ENCODE measurements at places on chromosomes 3 and 15.
A peak's percentile ranks its signal among the peaks of the same experiment; 100 is the strongest.

- H3K4me1 ChIP-seq = no peaks in the 10 kb centered on the region
- no peaks in the 10 kb centered on the region for H3K27me3 ChIP-seq
- no peaks in the 10 kb centered on the region for H3K36me3 ChIP-seq
Observed at GRCh38 chr3:23189187-23189586, 13.9 kb upstream of the UBE2E2 start.

GRCh38 chr15:25092661-25093060 lies 137.9 kb downstream of the SNRPN start:
- no peak overlapping the region for H3K4me3 ChIP-seq
- H3K27me3 ChIP-seq = no peaks in the 10 kb centered on the region
- peaks cover 73% of the 10 kb centered on the region for H3K36me3 ChIP-seq
- no peaks in the 10 kb centered on the region for H3K4me1 ChIP-seq
- DNase-seq = no peak

DNA sequence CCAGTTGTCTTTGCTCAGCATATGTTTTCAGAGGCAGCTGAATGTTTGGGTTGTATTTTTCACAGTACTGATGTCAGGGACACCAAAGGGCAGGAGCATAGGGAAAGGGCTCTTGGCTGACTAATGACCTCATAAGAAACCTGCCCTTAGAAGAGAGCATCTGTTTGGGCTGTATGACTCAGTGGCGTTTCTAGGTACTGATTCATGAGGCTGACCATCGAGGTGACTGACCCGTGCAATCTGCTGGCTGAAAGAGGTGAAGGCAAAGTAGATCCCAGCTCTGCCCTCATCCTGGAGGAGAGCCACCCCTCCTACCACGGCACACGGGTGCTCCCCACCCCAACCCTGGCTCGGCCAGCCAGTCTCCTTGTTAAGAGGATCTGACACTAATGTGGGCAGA lies 8.3 kb downstream of the LMCD1 start:
- DNase-seq = no peak
- H3K27me3 ChIP-seq = no peaks in the 10 kb centered on the region
- H3K4me3 ChIP-seq = no peak overlapping the region
- H3K4me1 ChIP-seq = peaks cover 5% of the 10 kb centered on the region

DNA sequence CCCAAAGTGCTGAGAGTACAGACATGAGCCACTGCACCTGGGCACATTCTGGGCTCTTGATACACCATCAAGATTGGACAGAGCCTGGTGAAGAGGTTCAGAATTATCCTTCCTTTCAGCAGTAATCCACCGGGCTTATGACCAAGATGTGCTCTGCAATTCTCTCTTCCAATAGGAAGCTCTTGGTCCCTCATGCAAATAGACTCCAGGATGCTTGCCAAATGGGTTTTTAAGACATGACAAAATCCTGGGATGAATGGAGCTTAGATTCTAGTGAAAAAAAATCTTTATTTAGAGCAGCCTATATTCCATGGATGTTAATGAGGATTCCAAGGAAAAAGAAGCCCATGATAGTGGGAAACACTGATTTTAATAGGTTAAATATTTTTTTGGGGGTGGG lies 119.1 kb downstream of the SV2B start:
- H3K4me1 ChIP-seq = no peaks in the 10 kb centered on the region
- no peak for DNase-seq
- H3K4me3 ChIP-seq = no peak overlapping the region
- H3K27me3 ChIP-seq = peaks cover 2% of the 10 kb centered on the region
- H3K36me3 ChIP-seq = no peaks in the 10 kb centered on the region
- H3K27ac ChIP-seq = no peak overlapping the region

- no peak for DNase-seq
- no peaks in the 10 kb centered on the region for H3K36me3 ChIP-seq
- H3K4me3 ChIP-seq = no peak overlapping the region
- peaks cover 10% of the 10 kb centered on the region for H3K4me1 ChIP-seq
- no peak overlapping the region for H3K27ac ChIP-seq
Observed at GRCh38 chr15:73424506-73424905, 18.5 kb upstream of the REC114 start.

- peak overlapping the region; percentile 42 for H3K27ac ChIP-seq
- H3K4me1 ChIP-seq = peaks cover 7% of the 10 kb centered on the region
- DNase-seq = no peak
- H3K4me3 ChIP-seq = no peak overlapping the region
- H3K36me3 ChIP-seq = peaks cover 90% of the 10 kb centered on the region
Observed at GRCh38 chr15:38517312-38517975, 47.2 kb downstream of the RASGRP1 start.

DNA sequence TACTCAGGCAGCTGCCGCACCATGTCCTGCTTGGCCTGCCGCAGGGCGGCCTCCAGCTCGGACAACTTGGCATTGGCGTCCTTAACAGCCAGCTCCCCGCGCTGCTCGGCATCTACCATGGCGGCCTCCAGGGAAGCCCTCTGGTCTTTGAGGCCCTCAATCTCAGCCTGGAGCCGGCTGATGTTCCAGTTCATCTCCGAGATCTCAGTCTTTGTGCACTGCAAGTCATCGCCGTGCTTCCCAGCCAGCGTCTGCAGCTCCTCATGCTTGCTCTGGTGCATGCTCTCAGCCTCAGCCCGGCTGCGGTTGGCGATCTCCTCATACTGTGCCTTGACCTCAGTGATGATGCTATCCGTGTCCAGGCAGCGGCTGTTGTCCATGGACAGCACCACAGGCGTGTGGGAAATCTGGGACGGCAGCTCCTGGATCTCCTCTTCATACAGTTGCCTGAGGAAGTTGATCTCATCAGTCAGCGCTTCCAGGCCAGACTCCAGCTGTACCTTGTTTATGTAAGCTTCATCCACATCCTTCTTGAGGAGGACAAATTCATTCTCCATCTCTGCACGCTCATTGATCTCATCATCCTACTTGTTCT lies 15.5 kb upstream of the PSTPIP1 start:
- no peaks in the 10 kb centered on the region for H3K36me3 ChIP-seq
- no peak overlapping the region for H3K27ac ChIP-seq
- no peak for DNase-seq
- H3K27me3 ChIP-seq = no peaks in the 10 kb centered on the region

- no peaks in the 10 kb centered on the region for H3K4me1 ChIP-seq
- H3K27ac ChIP-seq = no peak overlapping the region
- no peaks in the 10 kb centered on the region for H3K36me3 ChIP-seq
- no peak overlapping the region for H3K4me3 ChIP-seq
- DNase-seq = no peak
- H3K27me3 ChIP-seq = peaks cover 9% of the 10 kb centered on the region
Observed at GRCh38 chr15:81168644-81169043, 28.0 kb upstream of the IL16 start.

GRCh38 chr3:82973791-82974190 lies 1212.3 kb upstream of the GBE1 start:
- H3K36me3 ChIP-seq = no peaks in the 10 kb centered on the region
- H3K27me3 ChIP-seq = no peaks in the 10 kb centered on the region
- no peak overlapping the region for H3K4me3 ChIP-seq
- no peaks in the 10 kb centered on the region for H3K4me1 ChIP-seq
- DNase-seq = no peak
- no peak overlapping the region for H3K27ac ChIP-seq

- H3K4me1 ChIP-seq = no peaks in the 10 kb centered on the region
- no peak for DNase-seq
- no peaks in the 10 kb centered on the region for H3K27me3 ChIP-seq
- no peak overlapping the region for H3K4me3 ChIP-seq
Observed at GRCh38 chr3:194439881-194440550, 41.0 kb upstream of the GP5 start.

DNA sequence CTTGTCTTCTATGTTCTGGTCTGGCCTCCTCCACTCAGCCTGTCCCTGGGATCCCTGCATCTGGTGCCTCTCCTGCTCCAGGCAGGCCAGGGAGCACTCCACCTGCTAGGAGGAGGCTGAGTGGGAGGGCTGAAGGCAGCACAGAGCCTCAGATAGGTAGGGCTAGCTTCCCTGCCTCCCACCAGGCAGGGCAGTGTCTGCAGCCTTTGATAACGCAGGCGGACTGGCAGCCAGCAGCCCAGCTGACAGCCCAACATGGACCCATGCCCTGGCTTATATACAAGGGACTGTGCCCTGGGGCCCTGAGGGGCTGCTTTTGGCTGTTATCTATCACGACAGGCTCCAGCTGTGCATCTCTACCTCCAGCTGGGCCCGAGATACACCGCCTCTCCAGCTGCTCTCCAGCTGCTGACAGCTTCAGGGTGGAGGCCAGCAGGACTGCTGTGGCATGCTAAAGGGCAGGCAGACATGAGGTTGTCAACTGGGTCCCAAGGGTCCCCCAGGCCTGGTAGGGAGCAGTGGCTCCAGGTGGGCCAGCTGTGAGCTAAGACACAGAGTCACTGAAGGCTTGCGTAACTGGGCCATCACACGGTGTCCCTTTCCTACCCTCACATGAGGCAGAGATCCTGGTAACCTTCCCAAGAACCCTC lies 5.2 kb upstream of the CLK3 start:
- H3K27me3 ChIP-seq = no peaks in the 10 kb centered on the region
- H3K36me3 ChIP-seq = no peaks in the 10 kb centered on the region
- peaks cover 6% of the 10 kb centered on the region for H3K4me1 ChIP-seq
- DNase-seq = no peak

DNA sequence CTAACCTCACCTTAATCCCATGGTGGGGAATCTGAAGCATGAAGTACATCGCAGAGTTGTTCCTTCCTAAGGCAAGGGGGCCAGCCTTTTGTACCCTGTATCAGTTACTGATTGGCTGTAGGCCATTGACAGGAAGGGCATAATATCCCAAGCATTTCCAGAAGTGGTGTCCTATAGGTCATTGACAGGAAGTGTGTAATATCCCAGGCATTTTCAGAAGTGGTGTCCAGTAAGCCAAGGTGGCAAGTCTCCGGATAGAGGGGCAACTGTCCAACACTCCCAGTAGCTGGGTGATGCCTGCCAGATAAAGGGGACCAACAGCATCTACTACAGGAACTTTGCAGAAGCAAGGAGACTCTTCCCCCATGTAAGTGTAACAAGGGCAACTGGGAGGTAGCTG lies 52.1 kb upstream of the MYRIP start:
- H3K36me3 ChIP-seq = no peaks in the 10 kb centered on the region
- no peak overlapping the region for H3K27ac ChIP-seq
- no peak overlapping the region for H3K4me3 ChIP-seq
- peaks cover 3% of the 10 kb centered on the region for H3K27me3 ChIP-seq
- DNase-seq = no peak
- no peaks in the 10 kb centered on the region for H3K4me1 ChIP-seq

DNA sequence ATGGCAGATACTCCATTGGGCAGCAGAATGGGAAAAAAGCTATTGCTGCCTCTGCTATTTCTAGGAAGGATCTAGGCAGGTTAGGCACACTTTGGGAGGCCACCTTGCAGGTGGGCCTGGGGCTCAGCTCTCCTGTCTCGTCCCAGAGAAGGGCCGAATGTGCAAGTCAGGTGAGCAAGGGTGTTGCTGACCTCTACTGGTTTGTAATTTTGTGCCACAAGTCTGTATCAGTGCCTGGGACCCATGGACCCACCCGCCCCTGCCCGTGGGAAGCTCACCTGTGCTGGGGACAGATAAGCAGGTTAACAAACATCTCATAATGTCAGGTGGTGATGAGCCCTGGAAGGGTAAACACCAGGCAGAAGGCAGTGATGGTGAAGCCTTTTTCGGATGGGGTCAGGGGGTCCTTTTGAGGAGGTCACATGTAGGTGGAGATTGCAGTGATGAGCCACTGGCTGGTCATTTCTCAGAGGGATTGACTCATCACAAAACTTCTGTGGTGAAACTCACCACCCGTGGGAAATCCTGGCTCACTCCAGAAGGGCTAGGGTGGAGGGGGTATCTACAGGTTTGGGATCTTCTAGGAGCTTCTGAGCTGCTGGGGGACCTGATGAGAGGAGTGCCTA lies 161.3 kb downstream of the KLF13 start:
- no peaks in the 10 kb centered on the region for H3K27me3 ChIP-seq
- no peak for DNase-seq
- H3K4me3 ChIP-seq = no peak overlapping the region
- H3K27ac ChIP-seq = no peak overlapping the region

- no peaks in the 10 kb centered on the region for H3K4me1 ChIP-seq
- no peak overlapping the region for H3K27ac ChIP-seq
- DNase-seq = no peak
- H3K27me3 ChIP-seq = no peaks in the 10 kb centered on the region
Observed at GRCh38 chr15:75720787-75721479, 8.3 kb upstream of the CSPG4 start.

GRCh38 chr15:92104072-92104471 lies 250.6 kb downstream of the SLCO3A1 start:
- H3K4me1 ChIP-seq = peaks cover 22% of the 10 kb centered on the region
- no peak overlapping the region for H3K4me3 ChIP-seq
- peaks cover 14% of the 10 kb centered on the region for H3K36me3 ChIP-seq
- DNase-seq = no peak

DNA sequence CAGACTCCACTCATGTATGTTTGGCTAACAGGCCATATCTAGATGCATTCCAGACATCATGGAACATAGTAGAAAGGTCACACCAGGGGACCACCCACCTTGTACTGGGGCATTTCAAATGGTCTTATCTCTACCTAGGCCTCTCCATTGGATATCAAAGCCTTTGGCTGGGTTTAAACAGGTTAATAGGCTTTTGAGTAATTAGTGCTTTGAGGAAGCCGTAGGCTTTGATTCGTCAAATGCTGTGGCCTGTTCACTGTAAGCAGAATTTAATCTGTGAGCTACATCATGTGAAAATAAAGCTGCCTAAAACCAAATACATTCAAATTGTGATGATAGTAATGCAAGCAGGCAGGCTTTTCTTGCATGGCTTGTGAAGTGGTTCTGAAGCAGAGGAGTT lies 129.5 kb downstream of the ST8SIA2 start:
- no peak overlapping the region for H3K4me3 ChIP-seq
- H3K4me1 ChIP-seq = no peaks in the 10 kb centered on the region
- no peaks in the 10 kb centered on the region for H3K27me3 ChIP-seq
- H3K36me3 ChIP-seq = no peaks in the 10 kb centered on the region
- no peak for DNase-seq
- no peak overlapping the region for H3K27ac ChIP-seq

Data from CD4-positive, CD25-positive, alpha-beta regulatory T cell (primary cell).